Stimulated activated CD4-positive, alpha-beta T cell treated with anti-CD3 and anti-CD28 coated beads, Interleukin-1b, Interleukin-23, amount 100 ng/mL, for 1 hour (primary cell): ENCODE measurements at places on chromosomes 1 and 21.

GRCh38 chr1:36520771-36521420, 38.2 kb upstream of the CSF3R start:
- DNase-seq = no peak

GRCh38 chr1:33943978-33944377, 80.1 kb downstream of the HMGB4 start:
- DNase-seq = no peak

DNA sequence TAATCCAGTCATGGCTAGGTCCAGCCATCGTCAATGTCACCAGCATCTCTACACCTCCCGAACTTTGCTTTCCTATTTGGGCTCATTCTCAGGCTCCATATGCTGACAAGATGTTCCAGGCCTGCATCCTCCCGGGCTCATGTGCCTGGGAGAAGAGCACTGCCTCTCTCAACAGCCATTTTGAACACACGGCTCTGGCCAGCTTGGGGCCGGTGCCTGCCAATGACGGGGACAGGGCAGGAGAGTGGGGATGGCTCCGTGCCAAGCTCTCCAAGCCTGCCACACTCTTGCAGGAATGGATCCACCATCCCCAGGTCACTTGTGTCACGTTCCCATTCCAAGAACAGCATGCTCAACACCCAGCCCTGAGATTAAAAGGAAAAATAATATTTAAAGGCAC, 61.4 kb upstream of the PAX7 start:
- DNase-seq = no peak

GRCh38 chr21:43639470-43640353, 19.6 kb downstream of the HSF2BP start:
- no peak for DNase-seq

DNA sequence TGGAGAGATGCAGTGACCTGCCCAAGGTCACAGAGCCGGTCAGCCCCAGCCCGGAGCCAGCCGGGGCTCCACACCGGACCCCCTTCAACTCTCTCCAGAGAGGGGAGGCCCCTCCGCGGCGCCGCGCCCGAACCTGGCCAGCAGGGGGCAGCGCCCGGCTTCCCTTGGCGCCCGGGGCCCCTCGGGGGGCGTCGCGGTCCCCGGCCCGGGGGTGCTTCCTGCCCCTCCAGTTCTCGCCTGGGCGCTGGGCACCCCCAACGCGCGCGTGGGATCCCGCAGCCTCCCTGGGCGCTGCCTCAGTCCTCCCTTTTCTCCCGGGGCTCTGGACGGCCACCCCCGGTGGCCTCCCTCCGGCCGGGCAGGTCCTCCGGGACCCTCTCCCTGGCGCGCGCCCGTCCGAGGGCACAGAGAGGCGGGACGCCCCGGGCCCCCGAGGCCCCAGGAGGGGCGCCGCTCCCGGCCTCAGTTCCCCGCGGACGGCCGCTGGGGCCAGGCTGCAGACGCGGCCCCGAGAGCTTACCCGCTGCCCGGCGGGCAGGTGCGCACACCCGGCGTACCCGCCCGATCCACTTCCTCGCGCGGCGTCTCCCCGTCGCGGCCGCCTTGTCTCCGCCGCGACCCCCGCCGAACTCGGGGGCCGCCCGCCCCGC, 406 bp downstream of the HTR1D start:
- no peak for DNase-seq

DNA sequence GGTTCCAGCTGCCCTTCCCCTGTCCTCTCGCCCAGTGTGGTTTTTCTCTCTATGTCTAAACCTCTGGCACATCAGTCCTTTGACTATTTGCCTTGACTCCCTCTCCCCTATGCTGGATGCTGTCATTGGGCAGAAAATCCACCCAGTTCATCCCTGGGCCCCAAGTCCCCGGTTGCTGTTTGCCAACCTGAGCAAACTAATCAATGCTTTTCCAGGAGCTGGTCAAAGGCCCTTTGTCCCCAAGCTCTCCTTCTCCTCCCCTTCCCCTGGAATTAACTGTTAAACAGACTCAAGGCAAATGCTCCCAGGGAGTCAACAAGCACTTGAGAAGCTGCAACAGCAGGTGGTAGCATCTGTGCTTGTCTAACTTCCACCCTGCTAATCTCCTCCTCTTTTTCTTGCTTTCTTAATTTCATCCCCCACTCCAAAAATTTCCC, 102.7 kb downstream of the LMX1A start:
- no peak for DNase-seq

- no peak for DNase-seq
Observed at GRCh38 chr1:206575165-206575893, 36.9 kb downstream of the EIF2D start.

DNA sequence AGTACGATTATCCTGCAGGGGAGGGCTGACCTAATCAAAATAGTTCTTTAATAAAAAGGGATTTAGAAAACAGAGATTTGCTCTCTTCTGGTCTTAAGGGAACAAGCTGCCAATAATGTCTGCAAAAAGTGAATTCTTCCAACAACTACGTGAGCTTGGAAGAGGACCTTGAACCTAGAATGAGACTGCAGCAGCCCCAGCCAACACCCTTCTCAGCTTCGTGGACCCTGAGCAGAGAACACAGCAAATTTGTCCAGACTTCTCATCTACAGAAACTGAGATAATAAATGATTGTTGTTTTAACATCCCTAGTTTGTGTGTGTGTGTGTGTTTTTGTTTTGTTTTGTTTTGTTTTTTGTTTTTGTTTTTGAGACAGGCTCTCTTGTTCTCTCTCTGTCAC, 309.4 kb downstream of the GRIK1 start:
- no peak for DNase-seq

DNA sequence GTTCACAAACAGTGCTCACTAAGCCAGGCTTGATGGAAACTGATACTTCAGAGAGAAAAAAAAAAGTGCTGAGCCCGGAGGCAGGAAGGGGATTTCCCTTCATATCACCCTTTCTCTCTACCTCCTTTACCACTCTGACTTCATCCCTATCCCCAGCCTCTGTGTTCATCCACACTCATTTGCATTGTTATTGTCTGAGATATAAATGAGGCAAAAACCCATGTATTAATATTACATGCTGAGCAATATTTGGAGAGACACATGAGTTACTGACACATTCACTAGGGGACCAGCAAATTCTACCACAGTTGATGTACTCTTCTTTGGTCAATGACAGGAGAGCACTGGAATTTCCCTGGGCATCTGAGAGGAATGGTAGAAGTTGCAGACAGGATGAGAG, 175.8 kb downstream of the TNFSF18 start:
- DNase-seq = no peak

GRCh38 chr1:225834417-225835329, 24.7 kb downstream of the EPHX1 start:
- no peak for DNase-seq

GRCh38 chr1:27966402-27967105, 6.8 kb downstream of the XKR8 start:
- no peak for DNase-seq

DNA sequence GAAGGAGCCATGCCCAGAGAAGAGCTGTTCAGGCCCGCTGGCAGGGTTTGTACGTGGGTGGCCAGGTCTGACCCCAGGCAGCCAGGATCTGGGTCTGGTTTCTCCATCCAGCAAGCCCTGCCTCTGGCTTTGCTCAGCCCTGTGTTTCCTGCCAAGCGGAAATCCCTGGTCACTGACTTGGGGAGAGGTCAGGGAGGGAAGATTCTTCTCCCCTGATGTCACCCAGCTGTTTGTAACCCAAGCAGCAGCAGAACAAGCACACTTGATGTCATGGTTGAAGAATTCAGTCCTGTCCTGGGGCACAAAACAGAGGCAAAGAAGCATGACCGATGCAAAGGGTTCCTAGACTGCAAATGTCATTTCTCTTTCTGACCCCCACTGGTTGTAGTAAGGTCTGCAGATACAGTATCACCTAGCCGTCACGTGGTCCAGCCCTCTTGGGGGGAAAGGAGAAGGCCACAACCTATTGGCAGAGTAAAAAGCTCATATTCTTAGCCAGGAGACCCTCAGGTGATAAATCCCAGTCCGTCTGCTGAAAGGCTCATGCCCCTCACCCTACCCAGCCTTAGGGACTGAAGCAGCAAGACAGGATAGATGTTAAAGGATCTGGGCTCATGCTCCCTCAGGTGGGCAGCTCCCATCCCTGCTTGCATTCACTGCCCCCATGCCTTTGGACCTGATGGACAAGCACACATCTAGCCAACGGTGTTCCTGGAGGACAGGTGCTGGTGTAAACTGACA, 120.9 kb downstream of the SYT2 start:
- no peak for DNase-seq

- no peak for DNase-seq
Observed at GRCh38 chr21:43842742-43843141, 22.3 kb upstream of the AGPAT3 start.

DNA sequence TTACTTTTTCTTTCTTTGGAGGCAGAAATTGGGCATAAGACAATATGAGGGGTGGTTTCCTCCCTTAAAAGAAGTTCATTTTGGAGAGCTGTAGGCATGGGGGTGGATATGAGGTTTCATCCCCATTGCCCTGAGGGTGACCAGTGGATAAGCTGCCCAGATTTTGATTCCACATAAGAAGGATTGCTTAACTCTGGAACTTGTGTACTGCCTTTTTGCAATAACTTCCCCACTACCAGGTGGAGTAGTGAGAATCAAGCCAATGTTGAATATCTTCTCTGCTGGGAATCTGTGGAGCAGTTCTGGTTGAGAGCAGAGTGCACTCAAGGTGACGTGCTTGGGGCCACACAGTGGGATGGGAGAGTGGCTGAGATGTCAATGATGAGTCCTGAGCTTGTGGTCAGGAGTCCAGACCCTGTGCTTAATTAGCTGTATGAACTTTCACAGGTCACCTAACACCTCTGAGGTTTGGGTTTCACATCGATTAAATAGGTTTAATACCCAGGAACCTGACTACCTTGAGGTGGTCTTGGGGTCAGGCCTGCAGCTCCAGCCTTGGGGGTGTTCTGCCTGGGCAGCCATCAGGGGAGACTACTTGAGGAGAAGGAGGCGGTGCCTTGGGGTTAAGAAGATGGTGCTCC, 152.9 kb downstream of the FCRL5 start:
- no peak for DNase-seq

GRCh38 chr1:230158415-230159291, 91.6 kb downstream of the GALNT2 start:
- DNase-seq = no peak

DNA sequence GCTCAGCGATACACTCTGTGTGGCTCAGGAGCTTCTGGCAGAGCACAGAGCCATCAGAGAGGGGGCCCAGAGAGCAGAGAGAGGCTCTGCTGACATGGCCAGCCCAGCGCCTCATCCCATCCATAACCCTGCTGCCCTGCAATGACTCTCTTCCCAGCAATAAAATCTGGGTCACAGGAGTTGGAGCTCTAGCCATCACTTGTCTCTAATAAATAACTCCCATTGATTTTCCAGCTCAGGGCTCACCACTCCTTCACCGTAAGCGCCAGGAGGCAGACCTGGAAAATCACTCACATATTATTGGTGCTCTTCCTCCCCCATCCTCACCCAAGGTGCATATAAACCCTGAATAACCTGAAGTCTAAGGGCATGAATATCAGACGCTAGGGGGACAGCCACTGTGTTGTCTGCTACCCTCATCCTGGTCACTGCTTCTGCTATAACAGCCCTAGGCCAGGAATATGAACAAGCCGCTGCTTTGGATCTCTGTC, at the start of gene APCS:
TSS of gene APCS (plus strand) at position 366 of the 491 bp plus-strand sequence. CDS start at position 462, 96 bp downstream.
- DNase-seq = no peak

GRCh38 chr1:89724369-89725010, 91.6 kb downstream of the LRRC8C start:
- DNase-seq = no peak

GRCh38 chr21:25733859-25734653, 648 bp downstream of the ATP5PF start:
- DNase-seq = no peak

DNA sequence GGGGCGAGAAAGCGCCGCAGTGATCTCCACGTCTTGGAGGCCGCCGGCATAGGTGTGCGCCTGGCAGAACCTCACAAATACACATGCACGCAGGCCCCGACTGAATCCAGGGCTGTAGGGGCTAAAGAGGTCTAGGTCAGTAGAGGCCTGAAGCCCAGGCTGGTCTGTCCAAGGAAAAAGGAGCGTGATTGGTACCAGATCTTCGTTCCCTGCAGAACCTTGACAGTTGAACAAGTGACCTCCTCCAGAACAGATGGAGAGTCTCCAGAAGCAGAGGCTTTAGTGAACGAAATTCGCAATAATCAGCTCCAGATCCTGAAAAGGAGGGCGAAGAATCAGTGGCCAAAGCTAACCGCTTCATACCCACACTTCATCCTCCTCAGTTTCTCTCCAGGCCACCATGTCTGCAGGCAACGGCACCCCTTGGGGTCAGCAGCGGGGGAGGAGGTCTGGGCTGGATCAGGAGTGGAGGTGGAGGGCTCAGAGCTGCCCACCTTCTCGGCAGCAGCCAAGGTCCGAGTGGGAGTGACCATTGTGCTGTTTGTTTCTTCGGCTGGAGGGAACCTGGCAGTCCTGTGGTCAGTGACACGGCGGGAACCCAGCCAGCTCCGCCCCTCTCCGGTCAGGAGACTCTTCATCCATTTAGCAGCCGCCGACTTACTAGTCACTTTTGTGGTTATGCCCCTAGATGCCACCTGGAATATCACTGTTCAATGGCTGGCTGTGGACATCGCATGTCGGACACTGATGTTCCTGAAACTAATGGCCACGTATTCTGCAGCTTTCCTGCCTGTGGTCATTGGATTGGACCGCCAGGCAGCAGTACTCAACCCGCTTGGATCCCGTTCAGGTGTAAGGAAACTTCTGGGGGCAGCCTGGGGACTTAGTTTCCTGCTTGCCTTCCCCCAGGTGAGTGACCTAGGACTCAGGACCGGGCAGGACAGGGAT, 749 bp upstream of the PEX11B start:
- no peak for DNase-seq

GRCh38 chr1:227758366-227758765, 23.1 kb downstream of the SNAP47 start:
- DNase-seq = no peak

DNA sequence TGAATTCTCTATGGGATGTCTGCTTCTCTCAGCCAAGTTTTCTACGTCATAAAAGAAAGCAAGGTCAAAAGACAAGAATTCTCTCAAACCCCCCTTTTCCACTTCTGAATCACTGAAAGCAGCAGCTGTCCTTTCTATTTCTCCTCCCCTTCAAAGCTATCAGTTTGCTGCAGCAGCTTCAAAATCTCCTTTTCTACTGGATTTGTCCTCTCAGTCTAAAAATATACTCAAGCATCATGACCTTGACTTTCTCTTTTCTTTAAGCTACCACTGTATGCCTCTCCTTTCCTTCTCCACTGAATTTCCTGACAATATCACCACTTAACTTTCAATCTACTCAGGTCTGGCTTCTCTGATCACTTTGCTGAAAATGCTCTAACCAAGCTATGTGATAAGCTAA, 1.9 kb downstream of the WDR64 start:
- no peak for DNase-seq

DNA sequence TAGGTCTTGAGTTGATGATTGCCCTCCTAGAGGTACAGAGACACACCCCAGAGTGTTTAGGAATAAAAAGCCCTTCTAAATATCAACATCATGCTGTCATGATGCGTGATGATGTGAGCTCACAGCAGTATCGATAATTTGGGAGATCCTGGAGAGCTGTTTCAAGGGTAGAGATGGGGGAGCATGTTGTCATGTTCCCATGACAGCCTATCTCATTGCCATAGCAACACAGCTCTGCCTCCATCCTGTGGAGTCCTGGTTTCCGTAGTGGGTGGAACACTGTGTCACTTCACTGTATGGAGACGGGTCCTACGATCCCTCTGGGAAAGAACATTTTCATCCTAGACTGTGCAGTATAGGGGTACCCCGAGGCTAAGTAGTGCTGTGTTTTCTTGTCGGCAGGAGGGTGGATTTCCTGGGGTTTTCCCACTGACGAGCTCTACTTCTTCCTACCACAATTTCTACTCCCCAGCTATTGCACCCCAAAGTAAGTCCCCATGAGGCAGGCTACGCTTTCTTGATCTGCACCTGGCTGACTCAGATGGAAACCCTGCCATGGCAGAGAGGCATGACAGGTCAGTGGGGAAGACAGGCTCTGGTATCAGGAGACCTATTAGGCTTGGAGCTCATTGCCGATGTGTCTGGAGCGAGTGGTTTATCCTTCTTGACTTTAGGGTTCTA, 7.2 kb downstream of the KISS1 start:
- DNase-seq = no peak
